Stromal cell of bone marrow (primary cell): ENCODE measurements at places on chromosomes 2 and 18.

- DNase-seq = no peak
Observed at GRCh38 chr2:18639756-18640453, 50.5 kb upstream of the NT5C1B start.

- DNase-seq = no peak
Observed at GRCh38 chr2:9463698-9464034, 10.7 kb upstream of the IAH1 start.

DNA sequence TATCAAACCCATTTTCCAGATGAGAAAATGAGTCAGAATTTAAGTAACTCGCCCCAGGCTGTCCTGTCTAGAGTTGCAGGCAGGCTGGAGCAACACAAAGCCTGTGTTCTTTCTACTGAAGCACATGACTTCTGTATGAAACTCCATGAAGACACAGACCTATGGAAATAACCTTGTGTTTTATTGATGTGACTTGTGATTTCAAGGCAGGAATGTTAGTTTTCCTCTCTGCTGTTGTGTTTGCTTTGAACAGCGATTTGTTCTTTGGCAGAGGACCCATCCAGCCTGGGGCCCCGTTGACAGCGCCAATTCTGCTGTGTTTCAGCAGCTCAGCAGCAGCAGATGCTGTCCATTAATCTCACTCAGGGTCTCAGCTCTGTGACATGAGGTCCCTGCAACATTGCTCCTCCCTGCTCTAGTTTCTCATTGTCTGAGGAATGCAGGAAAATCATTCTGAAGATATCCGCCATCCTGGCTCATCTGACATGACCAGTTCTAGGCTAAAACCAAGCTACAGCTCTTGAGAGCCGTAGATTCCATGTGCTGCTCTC, 344.3 kb upstream of the RAB12 start:
- no peak for DNase-seq

- DNase-seq = no peak
Observed at GRCh38 chr2:222294996-222295367, 3.8 kb downstream of the PAX3 start.

- DNase-seq = no peak
Observed at GRCh38 chr2:216624251-216624650, 9.0 kb upstream of the IGFBP2 start.

GRCh38 chr2:44596537-44597320, 235.0 kb downstream of the CAMKMT start:
- DNase-seq = peak; percentile 52

GRCh38 chr2:128996078-128996477, 677.4 kb upstream of the HS6ST1 start:
- DNase-seq = no peak

- DNase-seq = no peak
Observed at GRCh38 chr18:37710726-37711125, 145.1 kb upstream of the CELF4 start.

- no peak for DNase-seq
Observed at GRCh38 chr2:176493226-176493825, 224.1 kb downstream of the MTX2 start.

DNA sequence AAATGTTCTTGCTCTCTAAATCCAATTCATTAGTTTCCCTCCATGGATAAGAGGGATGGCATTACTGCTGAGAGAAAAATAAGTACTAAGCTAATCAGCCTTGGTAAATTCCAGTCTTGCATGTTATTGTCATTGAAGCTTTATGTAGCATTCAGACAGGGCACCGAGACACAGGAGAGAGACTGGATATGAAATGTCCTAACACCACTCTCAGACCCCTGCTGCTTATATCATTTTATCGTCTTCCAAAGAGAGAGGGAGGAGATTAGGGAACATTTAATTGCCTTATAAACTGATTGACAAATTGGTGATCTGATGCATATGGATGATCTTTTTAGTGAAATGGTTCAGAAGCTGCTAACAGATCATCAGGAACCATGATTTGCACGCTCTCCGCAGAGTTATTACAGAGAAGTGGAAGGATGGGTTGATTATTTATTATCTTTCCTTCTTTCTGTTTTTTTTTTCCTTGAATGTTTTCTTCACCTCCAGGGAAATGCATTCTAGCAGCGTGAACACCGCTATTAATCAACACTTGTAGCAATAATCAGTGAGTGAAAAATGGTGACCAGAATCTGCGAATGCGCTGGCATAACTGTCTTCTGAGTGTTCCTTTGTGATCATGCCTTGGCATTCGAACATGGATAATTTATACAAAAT, 150.7 kb upstream of the NRP2 start:
- no peak for DNase-seq

GRCh38 chr18:12515550-12515949, 107.8 kb downstream of the PRELID3A start:
- DNase-seq = no peak

DNA sequence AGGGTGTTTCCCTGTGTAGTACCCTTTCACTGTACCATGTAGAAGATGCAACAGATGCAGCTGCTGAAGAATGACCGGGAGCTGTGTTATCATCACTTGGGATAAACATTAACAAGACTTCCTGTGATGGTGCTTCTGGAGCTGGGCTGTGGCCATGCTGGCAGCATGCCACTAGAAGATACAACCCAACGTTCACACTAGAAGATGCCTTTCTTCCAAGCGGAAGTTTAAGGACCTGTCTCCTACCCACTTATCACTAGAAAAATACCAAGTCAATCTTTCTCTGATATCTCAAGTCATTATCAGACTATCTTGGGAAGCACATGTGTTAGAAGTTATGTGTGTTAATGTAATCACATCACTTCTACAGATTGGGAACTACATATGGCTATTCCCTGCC, 953.5 kb downstream of the CNTNAP5 start:
- no peak for DNase-seq

- no peak for DNase-seq
Observed at GRCh38 chr2:203993560-203993959, 57.0 kb downstream of the ICOS start.

- DNase-seq = no peak
Observed at GRCh38 chr2:96167407-96168013, 22.3 kb upstream of the DUSP2 start.

GRCh38 chr2:74957886-74958273, 563 bp upstream of the POLE4 start:
- peak; percentile 57 for DNase-seq

GRCh38 chr2:172742931-172743540, 7.4 kb downstream of the RAPGEF4 start:
- DNase-seq = no peak

DNA sequence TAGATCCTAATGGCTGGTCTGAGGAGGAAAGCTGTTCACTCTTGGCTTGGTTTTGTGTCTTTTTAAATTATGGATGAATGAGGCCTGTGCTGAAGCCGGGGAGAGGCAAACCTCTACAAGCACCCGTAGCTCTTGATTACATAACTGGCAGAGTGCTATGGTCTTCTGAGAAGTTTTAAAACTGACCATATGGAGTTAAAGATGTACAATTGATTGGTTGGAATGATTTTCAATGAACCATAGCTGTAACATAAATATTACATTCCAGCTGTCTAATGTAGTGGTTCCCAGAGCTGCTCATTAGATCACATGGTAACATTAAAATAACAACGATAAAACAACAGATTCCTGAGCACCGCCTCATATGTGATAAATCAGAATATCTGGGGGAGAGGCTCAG, 71.1 kb upstream of the MAP4K3 start:
- DNase-seq = no peak

- no peak for DNase-seq
Observed at GRCh38 chr2:23685181-23685580, 241.7 kb downstream of the ATAD2B start.

DNA sequence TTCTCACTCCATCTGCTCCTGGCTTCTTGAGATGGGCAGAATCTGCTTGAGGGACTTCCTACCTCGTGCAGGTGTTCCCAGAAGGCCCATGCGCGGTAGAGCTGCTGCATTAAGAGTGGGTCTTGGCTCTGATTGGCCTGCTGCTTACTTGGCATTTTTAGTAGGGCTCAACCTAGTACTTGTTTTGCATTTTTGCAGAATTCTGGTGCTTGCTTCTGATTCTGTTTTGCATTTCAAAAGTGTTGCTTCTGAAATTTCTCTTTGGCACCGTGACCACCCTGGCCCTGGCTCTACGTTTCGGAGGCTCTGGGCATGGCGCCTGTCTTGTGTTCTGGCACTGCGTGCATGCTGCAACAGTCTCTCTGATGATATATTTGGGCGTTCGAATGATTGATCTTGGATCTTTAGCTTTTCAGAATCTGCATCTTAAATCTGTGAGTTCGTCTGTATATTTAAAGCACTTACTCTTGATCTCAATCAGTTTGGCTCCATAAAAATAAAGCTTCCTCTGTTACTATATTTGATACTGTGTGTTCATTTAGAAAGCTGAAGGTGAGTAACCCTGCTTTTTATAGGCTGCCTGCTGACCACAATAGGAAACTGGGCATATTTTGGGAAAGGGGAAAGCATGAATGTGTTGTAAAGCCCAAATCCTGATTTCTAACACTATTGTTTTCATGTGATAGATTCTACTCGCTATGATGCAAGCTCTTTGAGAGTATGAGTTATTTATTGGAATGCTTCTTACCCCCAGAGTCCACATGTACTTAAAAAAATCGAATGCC, 22.2 kb downstream of the EFR3B start:
- peak; percentile 29 for DNase-seq

DNA sequence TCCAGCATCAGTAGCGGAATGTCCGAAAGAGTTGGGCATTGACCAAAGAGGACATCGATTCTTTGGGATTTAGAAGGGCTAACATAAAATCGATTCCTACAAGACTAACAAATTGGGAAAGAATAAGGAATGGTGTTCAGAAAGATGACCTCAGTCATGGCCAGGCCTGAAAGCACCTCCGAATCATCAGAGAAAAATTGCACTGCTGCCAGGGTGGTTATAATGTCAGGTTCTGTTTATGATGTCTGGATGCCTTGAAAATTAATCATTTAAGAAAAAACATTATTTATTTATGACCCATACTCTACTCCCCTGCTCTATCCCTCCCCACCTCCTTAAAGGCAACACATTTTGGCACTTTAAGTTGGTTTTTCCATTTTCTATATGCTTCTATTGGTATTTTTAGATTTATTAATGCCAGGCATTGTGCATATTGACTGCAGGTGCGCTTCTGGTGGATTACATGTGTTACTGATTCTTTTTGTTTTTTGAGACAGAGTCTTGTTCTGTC, 104.7 kb downstream of the MYCN start:
- no peak for DNase-seq

DNA sequence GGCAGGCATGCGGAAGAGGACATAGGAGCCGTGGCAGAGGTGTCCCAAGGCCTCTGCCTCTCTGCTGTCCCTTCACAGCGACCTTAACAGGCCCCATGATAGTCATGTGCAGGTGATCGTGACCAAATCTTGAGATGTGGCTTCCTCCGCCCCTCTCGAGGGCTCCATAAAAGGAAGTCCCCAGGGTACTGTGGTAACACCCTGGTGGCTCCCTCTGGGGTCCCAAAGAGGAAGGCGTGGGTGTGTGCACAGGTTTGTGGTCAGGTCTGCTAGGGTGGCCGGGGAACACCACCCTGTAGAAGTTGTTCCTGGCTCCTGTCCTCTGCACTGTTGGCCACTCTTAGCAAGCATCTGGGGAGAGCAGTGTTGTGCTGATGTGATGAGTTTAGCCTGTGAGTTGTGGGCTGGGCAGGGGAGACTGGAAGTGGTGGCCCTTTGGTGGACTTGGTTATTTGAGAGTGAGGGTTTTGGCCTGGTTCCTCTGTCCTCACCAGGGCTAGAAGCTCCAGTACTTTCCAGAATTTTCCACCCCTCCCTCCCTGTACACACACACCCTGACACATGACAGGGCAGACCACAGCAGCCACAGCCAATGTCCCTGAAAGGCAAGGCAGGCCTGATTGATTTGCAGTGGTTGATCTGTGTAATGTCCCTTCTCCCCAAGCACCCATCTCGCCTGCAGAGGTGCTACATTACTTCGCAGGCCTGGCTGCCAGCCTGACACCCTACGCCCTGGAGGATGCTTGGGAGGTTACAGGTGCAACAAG, 68.9 kb upstream of the BOD1L2 start:
- DNase-seq = no peak

- peak; percentile 75 for DNase-seq
Observed at GRCh38 chr2:31475692-31476091, 61.1 kb upstream of the XDH start.

DNA sequence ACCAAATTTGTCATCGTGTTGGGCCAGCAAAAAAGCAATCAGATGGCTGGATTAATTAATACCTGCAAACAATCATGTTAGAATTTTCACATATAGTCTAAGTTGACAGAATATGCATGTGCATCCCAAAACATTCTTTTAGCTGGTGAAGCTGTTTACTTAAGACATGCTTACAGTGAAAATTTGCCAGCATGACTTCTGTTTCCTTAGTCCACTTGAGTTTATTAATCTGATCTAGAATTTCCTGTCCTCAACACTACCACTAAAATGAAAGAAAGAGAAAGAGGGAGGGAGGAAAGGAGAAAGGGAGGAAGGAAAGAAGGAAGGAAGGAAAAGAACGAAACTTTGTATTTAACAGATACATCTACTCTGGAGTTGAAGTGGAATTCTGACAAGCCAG, 2109.9 kb upstream of the PIK3C3 start:
- no peak for DNase-seq

DNA sequence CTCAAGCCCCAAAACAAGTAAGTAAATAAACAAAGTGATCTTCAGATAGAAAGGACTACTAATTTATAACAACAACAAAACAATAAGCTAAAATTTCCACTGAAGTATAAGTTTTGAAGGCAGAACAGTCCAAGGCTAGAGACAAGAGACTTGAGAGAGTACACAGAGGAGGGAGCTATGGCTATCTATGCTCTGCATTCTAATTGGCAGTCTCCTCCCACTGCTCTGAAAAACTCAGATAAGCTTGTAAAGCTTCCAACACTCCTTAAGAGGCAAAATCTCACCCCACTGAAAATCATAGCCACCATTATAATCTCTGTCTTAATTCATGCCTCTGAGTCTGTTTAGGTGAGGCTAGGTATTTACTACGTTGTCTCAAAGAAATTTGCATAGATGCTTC, 714.6 kb upstream of the LRATD1 start:
- DNase-seq = no peak

DNA sequence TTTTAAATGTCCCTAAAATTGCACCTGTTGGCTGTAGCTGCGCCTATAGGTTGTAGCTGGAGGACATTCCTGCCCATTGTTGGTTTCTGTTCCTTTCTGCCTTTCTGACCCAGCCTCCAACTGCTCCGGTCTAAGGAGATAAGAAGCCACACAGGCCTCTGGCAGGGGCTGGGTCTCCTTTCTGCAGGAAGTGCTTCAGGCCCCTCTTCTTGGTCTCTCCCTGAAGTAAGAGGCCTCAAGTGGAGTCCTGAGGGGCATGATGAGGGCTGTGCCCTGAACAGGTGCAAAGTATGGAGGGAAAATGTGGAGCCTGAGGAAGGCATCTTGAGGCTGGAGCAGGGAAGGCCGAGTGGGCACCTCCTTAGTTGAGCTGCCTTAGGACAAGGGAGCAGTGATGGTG, 10.4 kb upstream of the SFTPB start:
- no peak for DNase-seq

GRCh38 chr2:3442185-3442584, 62.7 kb downstream of the TRAPPC12 start:
- peak; percentile 25 for DNase-seq
